ENCODE measurements at places on chromosomes 13 and 19.

DNA sequence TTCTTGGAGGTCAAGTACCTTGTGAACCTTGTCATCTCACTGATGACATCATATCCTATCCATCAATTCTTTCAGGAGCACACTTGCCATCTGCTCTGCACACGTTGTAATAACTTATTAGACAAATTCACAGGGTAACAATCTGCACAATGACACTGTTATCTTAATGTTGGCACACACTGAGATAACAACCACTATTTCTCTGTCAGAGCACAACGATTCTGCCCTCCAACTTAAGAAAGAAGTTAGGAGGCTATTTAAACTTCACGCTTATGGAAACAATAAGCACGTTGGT lies 351.3 kb downstream of the DACH1 start:
- DNase-seq: no peak

GRCh38 chr13:48930918-48931317 lies 44.8 kb upstream of the FNDC3A start:
- no peak for DNase-seq

DNA sequence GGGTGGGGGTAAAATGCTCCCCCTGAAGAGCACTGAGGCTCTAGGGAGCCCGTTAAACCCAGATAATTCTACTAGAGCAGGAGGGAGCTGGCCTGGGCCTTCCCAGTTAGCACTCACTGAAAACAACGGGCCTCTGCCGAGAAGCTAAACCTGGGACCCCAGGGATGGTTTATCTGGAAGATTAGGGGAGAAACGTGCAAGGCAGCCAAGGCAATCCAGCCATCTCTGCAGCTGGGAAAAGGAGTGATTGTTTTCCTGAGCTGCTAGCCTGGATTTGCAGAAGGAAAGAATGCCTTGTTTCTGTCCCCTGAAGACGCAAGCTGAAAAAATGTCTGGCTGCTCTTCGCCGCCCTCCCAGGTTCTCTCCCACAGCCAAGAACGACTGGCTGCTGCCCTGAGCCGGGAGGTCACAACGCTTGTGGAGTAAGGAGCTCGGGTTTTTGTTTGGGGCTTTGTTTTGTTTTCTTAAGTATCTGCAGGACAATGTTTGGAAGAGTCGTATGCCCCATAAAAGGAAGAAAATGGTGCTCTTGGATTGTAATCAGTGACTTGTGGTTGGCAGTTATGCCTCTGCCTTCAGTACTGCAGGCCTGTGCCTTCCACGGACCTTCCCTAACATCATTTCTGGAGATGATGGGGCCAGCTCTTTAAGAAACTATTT lies 31.5 kb downstream of the COL4A2 start:
- DNase-seq: no peak

GRCh38 chr13:108911807-108912206 lies 282.4 kb downstream of the MYO16 start:
- no peak for DNase-seq

GRCh38 chr19:50319156-50319555 lies 10.0 kb downstream of the KCNC3 start:
- no peak for DNase-seq

GRCh38 chr13:70829748-70830147 lies 721.5 kb upstream of the KLHL1 start:
- DNase-seq: no peak

DNA sequence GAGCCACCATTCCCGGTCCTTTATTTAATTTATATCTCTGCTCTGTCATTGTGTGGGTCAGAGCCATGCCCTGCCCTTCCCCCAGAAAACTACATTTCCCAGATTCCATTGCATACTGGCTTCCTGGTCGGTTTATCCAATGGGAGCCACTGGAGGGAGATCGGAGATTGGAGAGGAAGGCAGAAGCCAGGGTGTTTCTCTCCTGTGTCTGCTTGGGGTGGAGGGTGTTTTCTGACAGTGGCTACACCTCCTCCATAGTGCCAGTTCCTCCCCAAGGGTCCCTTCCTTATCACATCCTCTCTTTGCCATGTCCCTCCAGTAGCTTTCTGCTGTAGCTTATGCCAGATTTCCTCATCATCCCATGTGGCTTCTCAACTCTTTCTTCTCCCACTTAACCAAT lies 19.0 kb downstream of the OLFM2 start:
- DNase-seq: no peak

- no peak for DNase-seq
These were observed 156.6 kb downstream of the TM9SF2 start for GRCh38 chr13:99657848-99658260.

- DNase-seq: peak; percentile 69
These were observed at the start of gene FUT1 for GRCh38 chr19:48752496-48753365. FUT1 (minus strand) TSS chr19:48752641; CDS start chr19:48751281, 1,360 bp downstream.

GRCh38 chr13:50275392-50276063 lies 260.3 kb downstream of the KCNRG start:
- no peak for DNase-seq

GRCh38 chr19:5424192-5424973 lies 30.8 kb upstream of the ZNRF4 start:
- DNase-seq: no peak

DNA sequence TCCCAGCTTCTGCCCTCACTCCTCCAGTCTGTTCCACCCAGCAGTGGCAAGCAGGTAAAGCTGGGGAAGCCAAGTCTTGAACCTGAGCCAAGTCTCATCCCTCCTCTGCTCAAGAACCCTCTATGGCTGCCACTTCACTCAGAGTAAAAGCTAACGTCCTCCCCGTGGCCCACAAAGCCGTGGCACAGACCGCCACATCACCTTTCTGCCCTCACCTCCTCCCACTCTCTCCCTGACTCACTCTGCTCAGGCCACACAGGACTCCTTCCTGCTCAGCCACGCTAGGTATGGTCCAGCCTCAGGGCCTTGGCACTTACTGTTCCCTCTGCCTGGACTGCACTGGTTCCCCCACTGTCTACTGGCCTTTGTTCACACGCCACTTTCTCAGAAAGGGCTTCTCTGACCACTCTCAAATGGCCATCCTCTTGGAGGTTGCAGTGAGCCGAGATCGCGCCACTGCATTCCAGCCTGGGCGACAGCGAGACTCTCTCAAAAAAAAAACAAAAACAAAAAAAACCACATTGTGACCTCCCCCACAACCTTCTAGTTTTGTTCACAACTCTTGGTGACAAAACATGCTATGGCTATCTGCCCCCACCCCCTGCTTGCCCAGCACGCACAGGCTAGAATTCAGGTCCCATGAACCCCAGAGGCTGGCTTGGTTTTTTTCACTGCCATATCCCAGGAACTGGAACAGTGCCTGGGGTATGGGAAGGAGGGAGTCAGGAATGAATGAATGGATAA lies 15.8 kb downstream of the NDUFB7 start:
- DNase-seq: no peak

GRCh38 chr13:112174476-112175110 lies 107.6 kb downstream of the SOX1 start:
- no peak for DNase-seq

DNA sequence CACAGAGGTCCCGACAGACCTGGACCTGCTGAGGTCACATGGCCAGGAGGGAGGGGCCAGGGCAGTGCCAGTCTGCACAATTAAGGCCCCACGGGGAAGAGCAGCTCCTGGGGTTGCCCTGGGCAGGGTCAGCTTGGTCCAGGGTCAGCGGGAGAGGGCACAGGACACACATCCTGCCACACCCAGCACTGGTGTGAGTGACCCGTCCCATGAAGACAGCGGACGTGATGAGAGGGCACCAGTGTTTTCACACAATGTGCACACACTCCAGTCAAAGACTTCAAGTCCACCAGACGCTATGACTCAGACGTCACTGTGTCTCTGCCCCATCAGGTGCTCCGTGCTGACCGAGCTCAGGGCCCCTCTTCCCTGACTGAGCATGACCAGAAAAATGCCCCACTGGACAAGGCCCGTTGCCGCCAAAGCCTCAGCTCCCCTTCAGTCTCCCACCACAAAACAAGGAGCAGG lies 4.2 kb downstream of the TMEM259 start:
- no peak for DNase-seq

DNA sequence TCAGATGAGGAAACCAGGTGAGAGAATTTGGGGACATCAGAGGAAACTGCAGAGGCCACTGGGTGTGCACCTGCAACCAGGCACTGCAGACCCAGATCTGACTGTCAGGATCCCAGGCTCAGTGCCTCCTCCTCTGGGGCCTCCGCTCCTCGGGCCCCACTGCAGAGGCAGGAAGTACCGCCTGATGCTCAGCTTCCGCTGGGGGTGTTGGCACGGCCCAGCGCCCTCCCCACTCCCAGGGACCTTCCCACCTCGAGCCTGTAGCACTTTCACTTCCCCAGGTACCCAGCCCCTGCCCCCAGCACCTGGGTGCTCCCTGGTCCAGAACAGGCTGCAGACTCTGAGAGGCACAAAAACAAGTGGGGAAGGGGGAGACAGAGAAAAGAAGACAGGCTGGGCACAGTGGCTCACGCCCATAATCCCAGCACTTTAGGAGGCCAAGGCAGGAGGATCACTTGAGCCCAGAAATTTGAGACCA lies 1.4 kb upstream of the CD37 start:
- DNase-seq: no peak

Data from NCI-H2029 treated with DMSO at 0.1 percent for 48 hours (cell line).